IgD-negative memory B cell (primary cell): ENCODE measurements at places on chromosomes 11 and 22. TPM values are rescaled to one million over a fixed set of nuclear protein-coding genes. Genes with fewer than 3 reads are reported as not detected.

Gene DEFB131B
- not detected for polyA plus RNA-seq

Gene HBE1
- polyA plus RNA-seq: not detected

Gene CAPN1
- 113 TPM for polyA plus RNA-seq

Gene GPR83
- 0.20 TPM for polyA plus RNA-seq

Gene SLC5A1
- polyA plus RNA-seq: not detected

Gene HOATZ
- not detected for polyA plus RNA-seq

Gene C1QTNF4
- not detected for polyA plus RNA-seq

Gene SLC1A2
- not detected for polyA plus RNA-seq

Gene OVOL1
- not detected for polyA plus RNA-seq

Gene CDKN1C
- polyA plus RNA-seq: not detected

Gene PDE2A
- not detected for polyA plus RNA-seq

Gene FAM111B
- polyA plus RNA-seq: 3.8 TPM
